ENCODE measurements at places on chromosomes 2 and 18.

GRCh38 chr18:53458268-53458667, 766.2 kb downstream of the MBD2 start:
- DNase-seq = no peak

DNA sequence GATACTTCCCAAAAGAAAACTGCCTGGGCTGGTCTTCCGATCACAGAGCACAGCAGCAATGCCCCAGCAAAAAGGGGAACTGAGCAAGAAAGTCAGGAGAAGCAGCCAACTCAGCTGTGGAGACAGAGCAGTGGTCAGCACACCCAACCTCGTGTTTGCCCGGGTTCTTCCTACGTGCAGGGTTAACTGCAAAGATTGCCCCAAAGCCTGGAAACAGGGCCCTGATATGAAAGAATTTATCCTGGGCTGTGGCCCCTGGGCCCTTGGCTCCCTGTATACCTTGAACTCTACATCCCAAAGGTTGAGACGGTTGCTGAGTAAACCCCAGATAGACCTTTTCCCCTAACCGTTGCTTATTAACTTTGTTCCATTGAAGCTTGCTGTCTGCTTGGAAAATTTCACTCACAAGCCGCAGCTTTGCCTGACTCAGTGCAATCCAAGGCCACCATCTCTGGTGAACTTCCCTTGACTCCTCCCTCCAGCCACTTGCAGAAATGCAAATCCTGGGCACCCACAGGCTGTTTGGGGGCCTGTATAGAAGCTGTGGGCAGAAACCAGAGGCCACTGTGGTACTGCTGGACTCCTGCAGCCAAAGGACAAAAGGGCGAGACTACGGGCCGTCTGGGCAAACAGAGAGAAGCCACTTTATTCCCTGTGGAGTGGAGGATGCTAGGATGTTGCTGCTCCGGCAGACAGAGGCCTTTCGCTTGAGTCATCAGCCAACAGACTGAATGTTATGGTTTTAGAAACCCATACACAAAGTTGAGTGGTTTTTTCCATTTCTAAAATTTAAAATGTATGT, 18.2 kb downstream of the NRP2 start:
- no peak for DNase-seq

- DNase-seq = no peak
Observed at GRCh38 chr18:57587098-57587661, 678 bp upstream of the FECH start.

GRCh38 chr2:102112692-102113665, 29.6 kb upstream of the IL1R1 start:
- no peak for DNase-seq

DNA sequence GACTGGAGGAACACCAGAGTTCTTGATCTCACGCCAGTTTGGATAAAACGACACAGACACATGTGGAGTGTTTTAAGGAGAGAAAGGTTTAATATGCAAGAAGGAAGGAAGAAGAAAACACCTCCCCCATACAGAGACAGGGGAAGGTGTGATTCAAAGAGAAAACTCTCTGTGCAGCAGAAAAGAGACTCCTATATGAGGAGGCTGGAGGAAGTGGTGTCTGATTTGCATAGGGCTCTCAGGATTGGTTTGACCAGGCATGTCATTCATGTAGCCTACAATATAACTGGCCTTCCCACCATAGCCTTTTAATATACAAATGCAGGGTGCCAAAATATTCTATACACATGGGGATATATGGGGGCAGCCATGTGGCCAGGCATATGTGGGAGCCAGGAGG, 1386.5 kb downstream of the RPIA start:
- no peak for DNase-seq

DNA sequence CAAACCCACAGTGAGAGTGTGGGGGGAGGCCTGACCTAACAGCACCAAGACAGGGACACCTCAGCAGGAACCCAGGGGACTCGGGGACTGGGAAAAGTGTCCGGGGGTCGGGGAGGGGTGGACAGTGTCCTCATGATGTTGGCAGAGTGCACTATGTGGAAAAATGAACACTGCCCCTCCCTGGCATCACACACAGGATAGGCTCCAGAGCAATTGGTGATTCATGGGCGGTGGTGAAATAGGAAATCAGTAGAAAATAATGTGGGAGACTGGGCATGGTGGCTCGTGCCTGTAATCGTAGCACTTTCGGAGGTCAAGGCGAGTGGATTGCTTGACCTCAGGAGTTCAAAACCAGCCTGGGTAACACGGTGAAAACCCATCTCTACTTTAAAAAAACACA, 3.6 kb upstream of the ANO7 start:
- no peak for DNase-seq

GRCh38 chr2:15325296-15325695, 235.8 kb downstream of the NBAS start:
- no peak for DNase-seq

DNA sequence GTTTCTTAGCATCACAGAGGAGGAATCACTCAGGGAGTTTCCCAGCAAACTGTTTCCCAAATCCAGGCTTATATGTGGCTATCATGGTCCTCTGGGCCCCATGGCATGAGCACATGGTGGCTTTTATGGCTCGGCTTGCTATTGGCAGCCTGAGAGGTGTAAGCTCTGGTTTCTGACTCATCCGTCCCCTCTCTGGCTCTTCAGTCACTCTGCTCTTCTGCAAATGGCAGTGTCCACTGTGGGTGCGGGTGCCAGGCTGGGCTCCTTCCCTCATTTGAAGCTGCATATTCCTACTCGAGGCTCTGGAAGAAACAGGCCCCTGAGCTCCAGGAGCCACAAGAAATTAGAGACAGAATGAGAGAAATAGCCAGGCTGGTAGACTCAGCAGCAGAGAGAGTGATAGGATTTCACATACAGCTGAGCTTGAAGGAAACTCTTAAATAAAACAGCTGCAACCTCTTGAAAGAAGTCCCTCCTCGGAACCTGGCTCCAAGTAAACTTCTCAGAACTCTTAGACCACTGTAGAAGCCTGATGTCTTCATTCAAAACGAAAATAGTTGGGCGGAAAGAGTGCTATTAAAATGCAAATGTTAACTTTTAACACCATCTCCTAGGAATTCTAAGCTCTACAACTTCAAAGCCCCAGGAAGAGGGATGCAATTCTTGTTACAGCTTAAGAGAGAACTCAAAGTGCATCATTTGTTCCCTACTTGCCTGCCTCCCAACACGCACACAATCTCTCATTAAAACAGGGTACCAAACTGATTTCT, 212.6 kb upstream of the SP5 start:
- no peak for DNase-seq

DNA sequence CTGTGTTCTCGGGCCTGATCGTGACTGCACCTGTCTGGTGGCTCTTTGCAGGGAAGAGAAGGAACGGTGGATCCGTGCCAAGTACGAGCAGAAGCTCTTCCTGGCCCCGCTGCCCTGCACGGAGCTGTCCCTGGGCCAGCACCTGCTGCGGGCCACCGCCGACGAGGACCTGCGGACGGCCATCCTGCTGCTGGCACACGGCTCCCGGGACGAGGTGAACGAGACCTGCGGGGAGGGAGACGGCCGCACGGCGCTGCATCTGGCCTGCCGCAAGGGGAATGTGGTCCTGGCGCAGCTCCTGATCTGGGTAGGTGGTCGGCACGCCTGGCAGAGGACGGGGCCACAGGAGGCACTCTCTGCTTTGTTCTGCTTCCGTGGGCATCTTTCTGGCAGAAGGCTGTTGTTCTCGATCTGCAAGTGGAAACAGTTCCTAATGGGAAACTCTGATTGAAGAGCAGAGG, 48.0 kb downstream of the GBX2 start:
- DNase-seq = no peak

GRCh38 chr2:37232131-37232933, 874 bp downstream of the NDUFAF7 start:
- DNase-seq = no peak

GRCh38 chr18:49619801-49620200, 57.9 kb downstream of the LIPG start:
- DNase-seq = no peak

- no peak for DNase-seq
Observed at GRCh38 chr2:182412858-182413257, 14.0 kb downstream of the PDE1A start.

DNA sequence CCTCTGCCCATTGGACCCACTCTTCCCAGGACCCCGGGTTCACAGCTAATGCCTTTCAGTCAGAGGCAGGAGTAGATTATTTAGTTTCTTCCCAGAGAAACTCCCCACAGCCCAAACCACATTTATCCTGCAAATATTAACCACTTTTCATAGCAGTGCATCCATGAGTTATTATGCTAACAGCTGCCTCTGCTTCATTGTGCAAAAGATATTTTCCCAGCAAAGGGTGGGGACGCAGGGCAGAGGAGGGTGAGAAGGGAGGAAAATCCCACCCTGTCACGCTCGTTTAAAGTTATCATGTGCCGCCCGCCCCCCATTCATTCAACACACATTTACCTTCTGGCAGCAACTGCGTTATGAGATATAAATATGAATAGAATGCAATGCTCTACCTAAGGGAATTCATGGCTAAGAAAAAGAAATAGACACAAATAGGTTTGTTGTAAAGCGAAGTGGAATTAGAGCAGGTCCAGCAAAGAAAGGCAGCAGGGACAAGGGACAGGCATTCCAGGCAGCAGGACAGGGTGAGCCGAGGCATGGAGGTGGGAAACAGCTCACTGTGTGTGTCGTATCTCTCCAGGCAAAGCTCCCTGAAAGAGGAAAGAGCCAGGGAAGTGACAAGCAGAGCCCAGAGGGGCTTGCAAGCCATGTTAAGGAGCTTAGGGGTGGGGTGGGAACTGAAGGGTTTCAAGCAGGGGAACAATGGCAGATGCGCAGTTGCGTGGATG, 46.3 kb upstream of the LTBP1 start:
- DNase-seq = no peak

- no peak for DNase-seq
Observed at GRCh38 chr2:38264396-38265221, 112.5 kb downstream of the ATL2 start.

DNA sequence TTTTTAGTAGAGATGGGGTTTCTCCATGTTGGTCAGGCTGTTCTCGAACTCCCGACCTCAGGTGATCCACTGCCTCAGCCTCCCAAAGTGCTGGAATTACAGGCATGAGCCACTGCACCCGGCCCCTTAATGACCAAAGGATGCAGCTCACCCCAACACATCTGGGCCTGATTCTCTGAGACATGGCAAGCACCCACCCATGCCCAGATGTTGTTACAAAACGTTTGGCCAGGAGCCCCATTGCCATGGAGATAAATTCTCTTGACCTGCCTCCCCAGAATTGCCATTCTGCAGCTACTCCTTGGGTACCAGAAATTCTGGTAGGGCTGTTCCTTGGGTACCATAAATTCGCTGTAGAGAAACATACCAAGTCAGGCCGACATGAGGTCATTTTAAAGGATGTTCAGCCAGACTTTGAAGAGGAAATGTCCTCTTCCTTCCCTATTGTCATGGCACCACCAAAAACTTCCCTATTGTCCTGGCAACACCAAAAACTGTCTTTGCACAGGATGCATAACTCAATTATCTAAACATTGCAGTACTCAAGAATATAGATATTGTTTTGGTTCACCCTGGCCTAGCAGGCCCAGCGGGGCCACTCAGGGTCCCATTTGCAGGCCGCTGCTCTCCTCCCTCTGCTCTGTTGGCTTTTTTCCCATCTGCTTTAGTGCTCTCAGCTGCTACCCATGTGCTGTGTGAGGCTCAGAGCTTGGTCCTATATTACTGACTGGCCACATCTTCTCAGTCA, 160.9 kb upstream of the TTC39C start:
- no peak for DNase-seq

DNA sequence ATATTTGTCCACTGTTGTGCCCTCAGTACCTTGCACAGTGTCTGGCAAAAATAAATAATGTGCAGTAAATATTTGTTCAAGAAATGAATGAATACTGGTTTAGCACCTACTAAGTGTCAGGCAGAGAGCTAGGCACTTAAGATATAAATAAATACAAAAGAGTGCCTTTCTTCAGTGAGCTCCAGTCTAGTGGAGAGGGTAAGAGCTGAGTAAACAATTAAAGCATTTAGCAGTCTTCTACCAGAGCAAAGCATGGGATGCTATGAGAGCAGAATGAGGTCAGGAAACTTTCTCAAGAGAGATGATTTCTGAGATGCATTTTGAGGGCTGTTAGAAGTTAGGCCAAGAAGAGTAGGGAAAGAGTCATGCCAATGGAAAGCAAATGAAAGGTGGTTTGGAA, 314.7 kb downstream of the DSC3 start:
- DNase-seq = no peak

DNA sequence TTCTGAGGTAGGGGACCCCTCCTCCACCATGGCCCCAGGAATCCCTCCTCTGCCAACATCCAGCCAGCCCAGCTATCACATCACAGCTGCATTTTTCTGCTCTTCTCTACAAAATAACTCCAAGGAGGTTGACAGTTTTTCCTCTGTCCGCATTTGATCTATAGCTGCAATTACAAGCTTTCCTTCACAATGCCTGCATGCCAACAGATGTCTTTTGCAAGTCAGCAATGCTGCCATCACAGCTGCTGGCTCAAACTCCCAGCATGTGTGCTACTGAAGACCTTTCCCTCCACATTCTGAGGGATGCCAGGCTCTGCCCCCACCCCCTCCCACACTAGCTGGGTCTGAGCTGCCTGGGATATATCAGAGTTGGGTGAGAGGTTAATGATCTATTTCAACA, 51.7 kb downstream of the MCFD2 start:
- no peak for DNase-seq

GRCh38 chr2:238509903-238510302, 83.2 kb downstream of the ASB1 start:
- DNase-seq = no peak

GRCh38 chr2:54513363-54513715, 57.2 kb downstream of the SPTBN1 start:
- DNase-seq = no peak

DNA sequence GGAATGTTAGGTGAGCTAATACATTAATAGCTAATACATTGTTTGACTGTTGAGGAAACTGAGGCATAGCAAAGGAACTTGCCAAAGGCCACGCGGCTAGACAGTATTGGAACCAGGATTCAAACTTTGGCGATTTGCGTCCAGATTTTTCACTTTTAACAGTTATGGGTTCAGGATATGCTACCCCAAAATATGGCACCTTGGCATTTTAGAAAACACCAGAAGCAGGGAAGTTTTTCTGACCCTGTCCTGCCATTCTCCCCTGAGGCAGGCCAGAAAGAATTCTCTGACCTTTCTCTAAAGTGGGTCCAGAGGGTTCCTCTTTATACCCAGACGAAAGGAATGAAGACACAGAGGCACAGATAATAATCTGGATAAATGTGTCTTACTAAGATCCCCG, 166.9 kb downstream of the MYCN start:
- no peak for DNase-seq

GRCh38 chr2:128589681-128590080, 271.0 kb upstream of the HS6ST1 start:
- DNase-seq = no peak

Measured in NCI-H1930 (cell line).